T-helper 17 cell (primary cell): ENCODE measurements at places on chromosomes 13 and 19. TPM values are rescaled to one million over a fixed set of nuclear protein-coding genes. Genes with fewer than 3 reads are reported as not detected.

The ATP8A2 gene
- total RNA-seq = 0.18 TPM

The PNMA8C gene
- total RNA-seq = 0.10 TPM

The MAST3 gene
- total RNA-seq = 50.8 TPM

The CEACAM3 gene
- 0.25 TPM for total RNA-seq

The CGB3 gene
- total RNA-seq = not detected

The GRIK5 gene
- 0.42 TPM for total RNA-seq
